ENCODE measurements at places on chromosomes 1 and 21.

- no peak for ATAC-seq
Measured at GRCh38 chr21:46005481-46005881, 23.9 kb downstream of the COL6A1 start.

- no peak for ATAC-seq
Measured at GRCh38 chr1:210551899-210552298, 223.2 kb downstream of the HHAT start.

GRCh38 chr1:99705385-99705784 is 59.5 kb downstream of the PALMD start:
- no peak for ATAC-seq

DNA sequence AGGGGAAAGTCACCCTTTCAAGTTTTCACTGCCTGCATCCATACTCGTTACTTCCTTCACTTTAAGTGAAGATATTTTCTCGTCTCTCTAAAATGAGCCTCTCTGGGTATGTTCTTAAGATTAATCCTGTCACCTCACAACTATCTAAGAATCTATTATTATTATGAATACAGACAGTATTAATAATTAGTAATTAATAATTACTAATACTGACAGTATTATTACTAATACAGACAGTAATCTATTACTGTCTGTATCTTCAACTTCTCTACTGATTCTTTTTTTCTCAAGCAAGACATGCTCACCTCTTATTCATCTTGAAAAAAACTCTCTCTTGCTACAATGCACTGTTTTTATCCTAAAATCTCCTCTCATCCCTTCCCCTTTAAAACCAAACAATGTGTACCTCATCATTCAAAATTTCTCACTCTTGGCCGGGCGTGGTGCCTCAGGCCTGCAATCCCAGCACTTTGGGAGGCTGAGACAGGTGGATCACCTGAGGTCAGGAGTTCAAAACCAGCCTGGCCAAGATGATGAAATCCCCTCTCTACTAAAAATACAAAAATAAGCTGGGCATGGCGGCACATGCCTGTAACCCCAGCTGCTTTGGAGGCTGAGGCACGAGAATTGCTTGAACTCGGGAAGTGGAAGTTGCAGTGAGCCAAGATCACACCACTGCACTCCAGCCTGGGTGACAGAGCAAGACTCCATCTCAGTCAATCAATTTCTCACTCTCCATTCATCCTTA is 7.8 kb downstream of the NRDC start:
- ATAC-seq: no peak

GRCh38 chr1:167149793-167150491 is 56.1 kb downstream of the STYXL2 start:
- ATAC-seq: no peak

DNA sequence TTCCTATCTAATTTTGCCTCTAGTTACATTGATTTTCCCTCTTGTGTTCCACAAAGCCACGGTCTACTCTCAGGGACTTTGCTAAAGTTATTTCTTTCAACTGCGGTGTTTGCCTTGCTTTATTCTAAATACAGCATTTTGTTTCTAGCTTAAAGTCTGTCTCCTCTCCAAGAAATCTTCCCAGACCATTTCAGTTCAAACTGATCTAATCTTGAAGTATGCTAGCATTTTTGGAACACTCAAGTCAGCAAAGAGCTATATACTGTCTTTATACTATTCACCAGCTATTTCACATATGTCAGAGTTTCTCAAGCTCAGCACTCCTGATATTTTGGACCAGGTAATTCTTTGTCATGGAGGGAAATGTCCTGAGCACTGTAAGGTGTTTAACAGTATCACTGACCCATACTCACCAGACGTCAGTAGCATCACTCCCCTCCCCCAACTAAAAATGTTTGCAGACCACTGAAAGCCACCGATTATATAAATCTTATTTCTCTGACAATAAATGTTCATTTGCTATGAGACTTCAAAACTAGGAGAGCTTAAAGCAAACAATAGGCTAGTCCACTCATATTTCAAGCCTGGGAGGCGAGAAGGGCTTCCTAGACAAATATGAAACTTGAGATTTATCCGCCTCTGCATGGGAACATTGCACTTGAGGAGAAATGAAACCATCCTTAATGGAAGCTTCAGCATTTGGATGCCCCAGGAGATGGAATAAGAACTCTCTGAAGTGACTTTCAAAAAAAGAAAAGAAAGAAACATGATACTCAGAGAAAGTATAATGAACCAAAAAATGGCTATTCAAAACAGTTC is 81.1 kb downstream of the KIAA0319L start:
- no peak for ATAC-seq

GRCh38 chr1:40649592-40649930 is 15.9 kb downstream of the RIMS3 start:
- no peak for ATAC-seq

DNA sequence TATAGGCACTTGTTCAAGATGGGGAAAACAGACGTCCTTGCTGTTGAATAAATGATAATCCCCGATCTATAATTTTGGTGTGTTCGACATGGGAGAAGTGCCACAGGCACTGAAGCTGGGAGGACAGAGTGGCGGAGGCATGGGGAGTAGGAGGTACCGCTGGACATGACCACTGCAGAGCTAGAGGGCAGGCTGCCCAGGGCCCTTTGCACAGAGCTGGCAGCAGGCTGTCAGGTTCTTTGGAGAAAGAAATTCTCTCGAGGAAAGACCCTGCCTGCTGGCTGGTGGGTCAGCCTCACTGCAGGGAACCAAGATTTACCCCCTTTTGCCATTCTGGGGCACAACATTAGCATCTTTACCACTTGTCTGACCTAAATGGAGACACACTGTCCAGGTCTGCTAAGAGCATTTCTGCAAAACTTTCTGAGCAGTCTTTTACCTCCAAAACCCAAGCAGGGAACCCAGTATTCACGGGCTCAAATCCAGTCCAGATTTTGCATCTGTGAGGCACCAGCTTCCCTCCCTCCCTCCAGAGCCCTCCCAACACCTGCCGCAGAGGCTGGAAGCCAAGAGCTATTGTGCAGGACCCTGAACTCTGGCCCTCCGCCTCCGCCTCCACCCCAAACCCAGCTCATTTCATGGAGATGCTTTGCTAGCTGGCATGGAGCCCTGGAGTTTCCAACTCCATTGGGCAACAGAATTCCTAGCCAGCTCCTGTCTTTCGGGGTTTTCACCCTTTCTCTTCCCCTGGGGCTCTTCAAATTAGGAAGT is 142.3 kb downstream of the PLXNA2 start:
- ATAC-seq: no peak

DNA sequence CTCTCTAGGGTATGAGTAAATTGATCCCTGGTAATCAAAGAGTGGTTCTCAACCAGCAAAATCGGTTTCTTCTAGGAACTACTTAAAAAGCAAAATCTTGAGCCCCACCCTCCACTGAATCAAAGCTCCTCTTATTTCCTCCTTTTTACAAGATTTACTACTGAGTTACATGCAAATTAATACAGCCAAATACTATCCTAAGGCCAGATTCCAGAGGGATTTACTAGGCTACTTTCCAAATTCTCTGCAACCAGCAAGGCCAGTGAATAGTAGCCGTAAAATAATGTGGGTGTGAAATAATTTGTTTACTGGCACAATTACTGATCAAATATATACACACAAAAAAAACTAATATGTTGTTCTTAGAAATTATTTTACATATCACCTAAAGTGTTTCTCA is 1583.8 kb downstream of the NCAM2 start:
- ATAC-seq: no peak

- ATAC-seq: peak; percentile 9
Measured at GRCh38 chr1:234608911-234609690, 877 bp downstream of the IRF2BP2 start.

DNA sequence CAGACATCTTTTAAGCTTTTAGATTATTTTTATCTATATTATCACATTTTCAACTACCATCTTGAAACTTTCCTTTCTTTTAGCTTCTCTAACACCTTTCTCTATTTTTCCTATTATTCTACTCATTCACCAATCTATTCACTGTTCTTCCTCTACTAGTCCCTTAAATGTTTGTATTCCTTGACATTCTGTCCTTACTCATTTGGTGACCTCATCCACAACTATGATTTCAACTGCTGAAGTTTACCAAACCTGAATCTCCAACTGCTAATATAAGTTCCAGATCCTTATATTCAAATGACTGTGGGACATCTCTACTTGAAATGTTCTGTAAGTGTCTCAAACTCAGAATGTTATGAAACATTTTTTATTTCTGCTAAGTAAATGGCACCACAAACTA is 49.2 kb downstream of the TUT4 start:
- no peak for ATAC-seq

GRCh38 chr1:89807503-89807902 is 13.3 kb upstream of the LRRC8D start:
- no peak for ATAC-seq

DNA sequence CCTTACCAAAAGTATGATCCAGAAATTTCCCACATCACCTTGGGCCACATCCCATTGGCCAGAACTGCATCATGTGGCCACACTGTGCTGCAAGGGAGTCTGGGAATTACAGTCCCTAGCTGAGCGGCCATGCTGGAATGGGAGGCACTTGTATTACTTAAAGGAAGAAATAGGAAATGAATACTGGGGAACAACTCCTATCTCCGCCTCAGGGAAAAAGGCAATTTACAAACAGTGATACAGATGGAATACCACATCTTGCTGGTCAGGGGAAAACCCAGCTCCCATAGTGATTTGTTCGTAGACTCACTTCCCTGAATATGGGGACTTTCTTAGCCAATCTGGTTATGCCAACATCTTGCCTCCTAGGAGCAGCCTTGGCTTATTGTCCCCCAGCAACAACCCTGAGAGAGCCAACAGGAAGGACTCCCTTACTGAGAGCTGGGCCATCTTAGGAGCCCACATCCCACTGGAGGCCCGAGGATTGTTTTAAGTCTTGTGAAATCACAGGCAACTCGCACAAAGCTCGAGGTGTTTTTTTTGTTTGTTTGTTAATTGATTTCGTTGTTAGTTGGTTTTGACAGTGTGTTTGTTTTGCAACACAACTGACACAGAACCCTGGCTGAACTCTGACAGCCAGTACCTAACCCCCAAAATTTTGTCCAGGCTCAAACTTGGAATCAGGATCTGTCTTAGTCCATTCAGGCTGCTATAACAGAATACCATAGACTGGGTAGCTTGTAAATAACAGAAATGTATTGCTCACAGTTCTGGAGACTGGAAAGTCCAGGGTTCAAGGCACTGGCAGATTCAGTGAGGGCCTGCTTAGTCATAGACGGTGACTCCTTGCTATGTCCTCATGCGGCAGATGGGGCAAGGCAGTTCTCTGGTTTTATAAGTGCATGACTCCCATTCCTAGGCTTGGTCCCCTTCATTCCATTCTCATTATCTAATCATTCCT is 14.9 kb downstream of the CDA start:
- ATAC-seq: no peak

DNA sequence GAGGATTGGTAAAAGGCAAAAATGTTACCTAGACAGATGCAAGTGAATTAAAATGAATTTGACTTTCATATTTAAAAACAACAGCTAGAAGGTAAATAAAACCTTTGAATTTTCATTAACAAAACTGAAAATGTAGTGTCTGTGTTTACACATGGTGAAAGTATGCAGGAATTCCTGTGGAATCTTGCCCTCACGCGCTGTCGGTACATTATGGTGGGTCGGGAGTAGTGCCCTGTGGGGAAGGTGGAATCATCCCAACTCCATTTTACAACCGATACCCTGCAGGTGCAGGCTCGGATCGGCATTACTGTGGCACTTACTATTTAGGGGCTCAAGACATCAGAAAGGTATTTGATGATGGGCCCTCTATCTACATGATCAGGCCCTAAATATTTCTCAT is 197.2 kb upstream of the MAP1LC3C start:
- no peak for ATAC-seq

- ATAC-seq: peak; percentile 58
Measured at GRCh38 chr1:31760471-31761470, 3.4 kb downstream of the ADGRB2 start.

- ATAC-seq: peak; percentile 56
Measured at GRCh38 chr1:235246022-235246948, 81.7 kb downstream of the ARID4B start.

GRCh38 chr1:19974822-19975416 is 4.5 kb downstream of the PLA2G2A start:
- peak; percentile 41 for ATAC-seq

DNA sequence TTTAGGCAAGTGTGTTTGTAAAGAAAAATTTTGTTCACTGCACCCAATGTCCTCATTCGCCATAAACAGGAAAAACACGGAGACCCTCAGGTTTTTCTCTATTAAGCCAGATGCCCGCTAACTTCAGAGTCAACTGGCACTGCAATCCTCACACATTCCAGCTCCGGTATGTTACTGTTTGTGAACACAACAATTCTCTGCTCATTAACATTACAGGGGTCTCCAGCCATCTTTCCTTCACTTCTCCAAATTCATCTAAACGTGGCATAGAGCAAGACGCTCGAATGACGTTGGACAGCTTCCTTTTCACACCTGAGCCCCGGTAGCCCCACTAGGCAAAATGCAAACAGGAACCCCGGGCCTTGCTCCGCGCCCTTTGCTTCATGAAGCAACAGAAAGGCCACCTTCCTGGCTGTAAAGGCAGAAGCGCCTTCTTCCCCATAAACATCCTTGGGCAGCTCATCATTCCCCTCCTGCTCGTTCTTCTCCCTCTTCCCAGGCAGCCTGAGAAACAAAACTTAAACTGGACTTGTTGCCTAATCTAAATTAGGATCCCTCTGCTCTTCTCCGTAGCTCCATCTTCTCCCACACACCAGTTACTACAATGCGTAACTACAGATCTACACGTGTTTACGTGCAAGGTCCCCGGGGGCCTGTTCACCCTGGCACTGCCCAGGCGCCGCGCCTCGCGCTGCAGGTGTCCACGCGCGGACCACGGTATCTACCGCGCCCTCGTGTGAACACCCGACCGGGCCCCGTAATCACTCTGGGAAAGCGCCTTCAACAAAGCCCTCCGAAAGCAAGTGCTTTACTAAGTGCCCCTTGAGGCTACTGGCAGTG is 1.2 kb downstream of the LBR start:
- no peak for ATAC-seq

- ATAC-seq: no peak
Measured at GRCh38 chr1:40936931-40937339, 42.6 kb upstream of the CTPS1 start.

- ATAC-seq: no peak
Measured at GRCh38 chr1:19942657-19943056, 19.2 kb upstream of the PLA2G2E start.
